BJ (cell line): ENCODE measurements at places on chromosomes 4 and X.

DNA sequence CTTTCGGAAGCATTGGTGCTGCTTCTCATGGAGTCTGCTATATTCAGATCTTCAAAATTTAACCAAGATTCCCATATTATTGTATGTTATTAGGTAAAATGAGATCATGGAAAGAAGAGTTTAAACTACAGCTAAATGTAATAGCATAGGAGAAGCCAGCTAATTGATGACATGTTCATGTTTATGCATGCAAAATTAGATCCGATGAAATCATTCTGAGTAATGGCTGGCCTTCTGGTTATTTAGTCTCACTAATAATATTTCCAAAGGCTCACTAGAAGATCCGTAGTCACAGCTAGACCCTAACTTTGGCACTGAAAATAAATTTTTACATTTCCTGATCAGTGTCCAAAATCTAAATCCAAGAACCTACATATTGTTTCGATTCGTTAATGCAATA is 19.8 kb upstream of the PHKA2 start:
- DNase-seq: no peak

- no peak for DNase-seq
Observed at GRCh38 chr4:185726931-185727330, 85.1 kb downstream of the SORBS2 start.

DNA sequence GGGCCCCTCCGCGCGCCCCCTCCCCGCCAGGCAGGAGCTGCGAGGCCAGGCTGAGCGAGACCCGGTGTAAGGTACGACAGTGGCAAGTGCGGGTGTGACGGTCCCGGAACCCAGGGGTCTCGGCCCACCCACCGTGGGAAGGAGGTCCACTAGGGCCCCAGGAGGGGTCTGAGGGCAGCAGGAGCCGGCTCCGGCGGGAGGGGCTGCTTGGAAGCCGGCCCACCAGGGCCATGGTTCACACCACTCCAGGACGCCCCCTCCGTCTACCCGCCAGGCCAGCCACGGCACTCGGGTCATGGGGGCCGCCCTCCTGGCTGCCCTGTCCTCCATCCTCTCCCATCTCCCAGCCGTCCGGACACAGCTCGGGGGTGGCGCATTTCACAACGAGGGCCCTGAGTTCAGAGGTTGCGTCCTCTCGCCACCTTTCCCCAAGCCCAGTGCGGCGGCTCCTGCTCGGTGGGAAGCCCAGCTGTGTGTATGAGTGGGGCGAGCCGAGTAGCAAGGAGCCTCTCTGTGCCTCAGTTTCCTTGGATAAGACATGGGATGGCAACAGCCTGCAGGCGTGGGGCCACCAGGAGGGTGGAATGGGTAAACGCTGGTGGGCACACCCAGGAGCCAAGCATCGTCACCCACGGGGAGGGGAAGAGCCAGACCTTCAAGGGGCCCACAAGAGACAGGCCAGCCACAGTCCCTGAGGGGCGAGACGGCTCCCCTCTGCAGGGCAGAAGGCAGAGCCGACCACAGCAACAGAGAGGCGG is 81.3 kb downstream of the FAM53A start:
- DNase-seq: no peak

DNA sequence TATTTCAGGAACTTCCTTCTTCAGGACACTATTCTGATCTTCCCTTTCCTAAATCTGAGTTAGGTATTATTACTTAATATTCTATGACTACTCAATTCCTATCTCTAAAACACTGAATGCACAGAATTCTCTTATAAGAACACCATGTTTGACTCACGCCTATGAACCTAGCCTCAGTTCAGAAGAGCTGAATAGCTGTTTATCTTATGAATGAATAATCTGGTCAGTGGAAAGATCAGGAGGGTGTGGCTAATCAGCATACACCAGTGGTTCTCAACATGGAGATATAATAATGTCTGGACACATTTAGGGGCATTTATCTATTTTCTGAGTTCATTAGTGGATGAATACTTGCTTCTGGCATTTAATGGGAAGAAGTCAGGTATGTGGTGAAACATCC is 24.2 kb downstream of the EPHA5 start:
- no peak for DNase-seq

GRCh38 chrX:23276475-23276874 is 58.2 kb upstream of the PTCHD1 start:
- no peak for DNase-seq

- no peak for DNase-seq
Observed at GRCh38 chr4:85431156-85431555, 43.8 kb upstream of the ARHGAP24 start.

GRCh38 chr4:65393078-65393477 is 277.2 kb downstream of the EPHA5 start:
- DNase-seq: no peak

- DNase-seq: peak; percentile 24
Observed at GRCh38 chrX:31209005-31209628, 137.3 kb upstream of the FTHL17 start.

DNA sequence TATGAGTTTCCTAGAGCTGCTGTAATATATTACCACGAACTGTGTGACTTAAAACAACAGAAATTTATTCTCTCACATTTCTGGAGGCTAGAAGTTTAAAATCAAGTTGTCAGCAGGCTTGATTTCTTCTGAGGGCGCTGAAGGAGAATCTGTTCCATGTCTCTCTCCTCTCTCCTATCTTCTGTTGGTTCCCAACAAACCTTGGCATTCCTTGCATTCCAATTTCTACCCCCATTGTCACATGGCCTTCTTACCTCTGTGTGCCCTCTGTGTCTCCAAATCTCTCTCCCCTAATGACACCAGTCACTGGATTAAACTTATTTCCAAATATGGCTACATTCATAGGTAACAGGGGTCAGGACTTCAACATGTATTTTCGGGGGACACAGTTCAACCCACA is 672.7 kb downstream of the RPA4 start:
- no peak for DNase-seq

- no peak for DNase-seq
Observed at GRCh38 chrX:74492720-74493201, 71.5 kb downstream of the SLC16A2 start.

DNA sequence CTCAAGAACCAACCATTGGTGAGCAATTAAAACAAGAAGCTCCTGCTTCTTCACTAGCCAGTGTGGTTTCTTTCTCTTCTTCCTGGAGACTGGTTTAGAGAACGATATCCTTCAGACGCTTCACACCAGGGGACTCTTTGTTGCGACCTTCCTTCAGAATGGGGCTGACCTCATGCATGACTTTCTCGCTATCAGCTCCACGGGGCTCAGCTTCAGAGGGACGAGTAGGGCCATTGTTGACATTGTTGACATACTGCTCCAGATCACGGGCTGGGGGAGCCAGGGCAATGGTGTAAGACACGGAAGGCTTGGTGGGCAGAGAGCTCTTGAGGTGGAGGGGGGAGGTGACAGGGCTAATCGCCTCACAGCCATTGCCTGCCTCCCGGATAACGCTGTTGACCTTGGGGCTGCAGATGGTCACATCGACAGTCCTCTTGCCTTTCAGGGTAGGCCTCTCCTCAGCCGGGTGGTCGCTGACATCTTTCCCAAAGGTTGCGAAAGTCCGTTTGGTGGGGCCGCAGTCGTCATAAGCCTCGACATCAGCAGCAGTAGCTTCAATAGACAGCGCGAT is 113.8 kb downstream of the PCDH19 start:
- DNase-seq: no peak

- DNase-seq: no peak
Observed at GRCh38 chrX:127011629-127012028, 192.1 kb downstream of the PRR32 start.

- DNase-seq: no peak
Observed at GRCh38 chr4:92074839-92075238, 228.9 kb upstream of the GRID2 start.

- DNase-seq: no peak
Observed at GRCh38 chr4:38491854-38492478, 172.0 kb upstream of the KLF3 start.

GRCh38 chrX:139842326-139843185 is 90.3 kb downstream of the ATP11C start:
- no peak for DNase-seq

DNA sequence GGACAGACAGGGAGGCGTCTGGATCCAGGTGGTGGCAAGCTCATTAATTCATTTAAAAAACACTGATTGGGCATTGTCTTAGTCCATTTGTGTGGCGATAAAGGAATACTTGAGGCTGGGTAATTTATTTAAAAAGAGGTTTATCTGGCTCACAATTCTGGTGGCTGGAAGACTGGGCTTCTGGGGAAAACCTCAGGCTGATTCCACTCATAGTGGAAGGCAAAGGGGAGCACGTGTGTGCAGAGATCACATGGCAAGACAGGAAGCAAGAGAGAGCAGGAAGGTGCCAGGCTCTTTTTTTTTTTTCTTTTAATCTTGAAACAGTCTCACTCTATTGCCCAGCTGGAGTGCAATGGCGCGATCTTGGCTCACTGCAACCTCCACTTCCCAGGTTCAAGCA is 100.2 kb upstream of the METTL14 start:
- DNase-seq: no peak

DNA sequence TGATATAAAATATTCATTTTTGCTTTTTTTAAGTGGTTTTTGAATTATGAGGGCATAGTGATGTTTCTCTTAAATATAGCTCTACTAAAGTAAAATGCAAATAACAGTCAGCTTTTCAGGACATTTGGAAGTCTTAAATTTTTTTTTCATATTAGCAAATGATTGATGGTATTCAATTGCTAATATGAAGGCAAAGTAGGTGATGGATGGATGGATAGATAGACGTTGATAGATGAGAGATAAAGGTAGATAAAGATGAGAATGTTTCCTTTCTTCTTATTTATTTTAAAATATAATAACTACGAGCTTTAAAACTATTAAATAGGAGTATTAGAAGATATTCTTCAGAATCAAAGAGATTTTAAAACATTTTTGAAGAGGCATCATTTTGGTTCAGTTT is 83.7 kb downstream of the FBXO8 start:
- no peak for DNase-seq

DNA sequence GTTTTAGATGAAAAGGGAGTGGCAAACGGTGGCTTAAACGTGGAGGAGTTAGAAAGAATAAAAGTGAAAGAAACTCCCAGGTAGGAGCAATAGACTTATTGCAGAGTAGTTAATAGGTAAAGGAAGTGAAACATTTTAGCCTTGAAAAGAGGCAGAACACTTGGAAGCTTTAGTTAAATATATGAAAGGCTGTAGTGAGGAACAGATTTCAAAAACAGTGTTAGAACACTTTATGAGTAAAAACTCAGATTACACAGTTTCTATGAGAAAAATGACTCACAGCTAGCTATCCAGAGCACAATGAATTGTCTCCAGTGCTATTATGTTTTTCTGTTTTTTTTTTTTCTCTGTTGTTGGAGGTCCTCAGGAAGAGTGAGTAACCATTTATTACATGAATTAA is 45.8 kb downstream of the TACR3 start:
- DNase-seq: no peak

GRCh38 chr4:125735102-125735501 is 420.3 kb downstream of the FAT4 start:
- DNase-seq: peak; percentile 56

- DNase-seq: no peak
Observed at GRCh38 chr4:24807611-24808010, 12.2 kb downstream of the SOD3 start.

DNA sequence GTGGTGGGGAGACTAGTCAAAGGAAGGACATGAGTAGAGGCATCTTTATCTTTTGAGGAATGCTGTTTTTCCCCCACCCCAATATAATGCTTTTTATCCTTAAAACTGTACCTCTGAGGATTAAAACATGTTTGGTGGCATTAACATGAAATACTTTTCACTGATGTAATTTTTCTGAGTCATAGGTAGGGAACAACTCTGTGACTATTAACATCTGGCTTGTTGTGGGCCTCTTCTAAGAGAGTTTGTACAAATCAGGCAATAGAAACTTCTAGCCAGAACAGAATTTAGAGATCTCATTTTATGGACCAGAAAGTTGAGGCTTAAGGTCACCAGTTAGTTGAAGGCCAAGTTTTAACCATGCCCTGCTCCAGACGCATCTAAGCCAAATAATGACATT is 207.6 kb downstream of the SOX3 start:
- DNase-seq: no peak

- DNase-seq: no peak
Observed at GRCh38 chr4:125045311-125045710, 269.4 kb upstream of the FAT4 start.

DNA sequence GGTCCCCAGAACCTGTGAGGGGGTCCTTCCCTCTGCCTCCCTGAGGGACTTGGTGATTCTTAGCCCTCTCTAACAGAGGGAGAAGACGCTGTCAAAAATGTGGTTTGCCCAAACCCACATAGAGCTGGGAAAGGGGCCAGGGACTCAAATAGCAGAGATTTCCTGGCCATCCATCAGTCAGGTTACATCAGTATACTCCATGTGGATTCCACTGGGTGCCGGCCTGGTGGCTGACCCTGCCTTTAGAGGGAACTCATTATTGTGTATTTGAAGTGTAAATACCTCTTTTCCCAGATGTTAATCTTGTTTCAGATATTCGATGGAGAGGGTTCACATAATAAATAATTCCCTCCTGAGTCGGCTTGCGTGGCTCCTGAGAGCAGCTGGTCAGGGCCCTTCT is 130.3 kb downstream of the TBL1X start:
- no peak for DNase-seq

GRCh38 chrX:65750674-65751469 is 83.4 kb downstream of the MSN start:
- no peak for DNase-seq

- DNase-seq: no peak
Observed at GRCh38 chr4:82774711-82775171, 23.9 kb downstream of the SCD5 start.

DNA sequence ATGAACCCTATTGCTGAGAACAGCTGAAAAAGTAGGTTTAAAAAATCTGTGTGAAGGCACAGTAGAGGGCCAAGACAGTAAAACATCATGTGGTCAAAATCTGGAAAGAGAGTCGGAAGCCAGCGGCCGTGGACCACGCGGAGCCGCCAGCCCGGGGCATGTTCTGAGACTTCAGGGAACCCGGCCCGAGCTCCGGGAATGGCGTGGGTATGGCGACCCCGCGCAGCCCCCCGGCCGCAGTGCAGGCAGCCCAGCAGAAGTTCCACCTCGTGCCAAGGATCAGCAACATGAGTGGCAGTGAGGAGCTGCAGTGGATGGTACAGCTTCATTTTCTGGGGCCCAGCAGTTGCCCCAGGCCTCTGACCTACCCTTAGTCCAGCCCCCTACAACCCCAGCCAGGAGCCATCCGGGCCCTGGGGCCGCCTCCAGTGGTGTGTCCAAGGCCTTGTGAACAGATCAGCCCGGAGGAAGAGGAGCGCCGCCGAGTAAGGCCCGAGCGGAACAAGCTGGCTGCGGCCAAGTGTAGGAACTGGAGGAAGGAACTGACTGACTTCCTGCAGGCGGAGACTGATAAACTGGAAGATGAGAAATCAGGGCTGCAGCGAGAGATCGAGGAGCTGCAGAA is 94.2 kb downstream of the LARP1B start:
- no peak for DNase-seq

- DNase-seq: no peak
Observed at GRCh38 chr4:29037501-29037900, 1682.7 kb upstream of the PCDH7 start.

DNA sequence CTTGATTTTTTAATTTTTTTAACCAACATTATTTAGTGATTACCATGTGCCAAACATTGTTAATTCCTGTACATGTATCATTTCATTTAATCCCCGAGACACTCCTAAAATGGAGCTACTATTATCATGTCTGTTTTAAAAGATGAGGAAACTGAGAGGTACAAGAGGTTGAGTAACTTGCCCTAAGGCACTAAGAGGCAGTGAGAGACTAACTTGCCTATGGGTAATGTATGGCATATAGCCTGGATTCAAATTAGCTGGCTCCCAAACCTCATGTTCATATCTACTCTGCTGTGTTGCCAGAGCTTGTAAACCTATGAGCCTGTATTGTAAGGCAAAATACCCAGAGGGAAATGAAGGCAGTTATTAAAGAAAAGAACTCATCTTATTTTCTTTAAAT is 443.6 kb downstream of the IL15 start:
- no peak for DNase-seq
